ENCODE measurements at places on chromosomes 1 and 21. TPM values are rescaled to one million over a fixed set of nuclear protein-coding genes. Genes with fewer than 3 reads are reported as not detected.

Gene PLEKHO1
- 55.6 TPM for total RNA-seq

Gene CRNN
- not detected for total RNA-seq

Gene SZRD1
- 76.2 TPM for total RNA-seq

Gene PLPPR4
- 0.13 TPM for total RNA-seq

Gene GJA9
- not detected for total RNA-seq

Gene TFF1
- total RNA-seq: not detected

Gene LMX1A
- total RNA-seq: not detected

Gene CASZ1
- 0.16 TPM for total RNA-seq

Gene USP33
- total RNA-seq: 41.6 TPM

Gene S100A7
- total RNA-seq: not detected

Gene LCE1D
- not detected for total RNA-seq

Gene HSF2BP
- total RNA-seq: 1.0 TPM

Gene LENEP
- not detected for total RNA-seq

Gene VAV3
- total RNA-seq: not detected

Gene SDC3
- total RNA-seq: 35.6 TPM

Gene IGSF8
- total RNA-seq: 22.9 TPM

Gene AMY1B
- not detected for total RNA-seq

Gene LIN28A
- not detected for total RNA-seq

Gene C1orf50
- 2.5 TPM for total RNA-seq

Gene GCSAML
- total RNA-seq: not detected

Gene CFAP45
- 0.65 TPM for total RNA-seq

Gene TCHHL1
- total RNA-seq: not detected

Gene OLFML2B
- 14.5 TPM for total RNA-seq

Gene AGL
- 6.5 TPM for total RNA-seq
